ENCODE measurements at places on chromosomes 11 and 22.

DNA sequence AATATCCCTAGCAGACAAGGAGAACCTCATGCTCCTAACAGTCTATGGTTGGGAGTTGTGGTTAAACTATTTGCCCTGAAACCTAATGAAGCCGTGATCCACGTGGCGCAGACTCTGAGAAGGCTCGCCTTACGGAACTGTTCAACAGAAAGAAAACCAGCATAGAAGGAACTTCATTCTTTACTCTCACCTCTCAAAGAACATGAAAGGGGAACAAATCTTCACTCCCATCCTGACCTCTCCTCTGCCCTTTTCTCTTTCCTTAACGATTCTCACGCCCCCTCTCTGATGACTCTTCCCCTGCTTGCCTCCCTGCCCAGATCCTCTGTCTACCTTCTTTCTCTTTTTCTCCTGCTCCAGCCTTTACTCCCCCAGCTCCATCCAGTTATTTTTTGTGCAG is 54.2 kb downstream of the IRAG1 start:
- no peak for DNase-seq

- no peak for DNase-seq
These were observed 185.3 kb upstream of the C11orf87 start for GRCh38 chr11:109236696-109237095.

DNA sequence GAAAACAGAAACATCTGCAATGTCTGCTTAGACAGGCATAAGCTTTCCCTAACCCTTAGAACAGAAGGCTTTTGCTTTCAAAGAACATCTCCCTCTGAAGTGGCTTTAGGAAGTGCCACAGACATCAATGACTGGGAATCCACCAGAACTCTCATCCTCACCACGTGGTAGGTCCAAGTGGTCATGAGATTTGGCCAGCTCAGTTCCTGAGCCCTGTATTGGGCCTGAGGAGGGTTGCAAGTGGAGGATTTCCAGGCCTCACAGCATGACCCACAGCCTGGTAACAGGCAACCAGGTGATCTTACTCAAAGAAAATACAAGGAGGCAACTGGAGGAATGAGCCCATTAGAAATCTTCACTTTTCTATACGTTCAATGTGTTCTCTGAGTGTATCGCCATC is 1.6 kb downstream of the CASP1 start:
- DNase-seq: no peak

- no peak for DNase-seq
These were observed 15.2 kb downstream of the CCDC157 start for GRCh38 chr22:30371981-30372380.

- DNase-seq: no peak
These were observed 424.4 kb upstream of the CCDC179 start for GRCh38 chr11:23284631-23285030.

GRCh38 chr11:10493041-10493663 is 38.1 kb downstream of the AMPD3 start:
- no peak for DNase-seq

GRCh38 chr11:77053217-77054015 is 13.4 kb upstream of the CAPN5 start:
- no peak for DNase-seq

- no peak for DNase-seq
These were observed 19.8 kb upstream of the LRRC10B start for GRCh38 chr11:61488651-61489291.

DNA sequence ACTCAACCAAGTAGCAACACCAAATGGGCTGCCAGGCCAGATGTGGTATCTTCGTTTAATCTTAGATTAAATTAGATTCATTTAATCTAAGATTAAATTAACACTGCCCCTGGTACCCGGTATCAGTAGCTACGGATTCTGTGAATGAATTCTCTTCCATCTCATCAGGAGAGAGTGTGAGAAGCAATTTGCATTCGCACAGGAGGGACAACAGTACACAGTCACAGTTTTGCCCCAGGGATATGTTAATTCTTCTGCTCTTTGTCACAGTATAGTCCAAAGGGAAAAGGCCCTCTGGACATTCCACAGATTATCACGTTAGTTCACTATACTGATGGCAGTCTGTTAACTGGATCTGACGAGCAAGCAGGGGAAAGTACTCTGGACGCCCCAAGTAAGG is 22.9 kb downstream of the ASCL2 start:
- no peak for DNase-seq

DNA sequence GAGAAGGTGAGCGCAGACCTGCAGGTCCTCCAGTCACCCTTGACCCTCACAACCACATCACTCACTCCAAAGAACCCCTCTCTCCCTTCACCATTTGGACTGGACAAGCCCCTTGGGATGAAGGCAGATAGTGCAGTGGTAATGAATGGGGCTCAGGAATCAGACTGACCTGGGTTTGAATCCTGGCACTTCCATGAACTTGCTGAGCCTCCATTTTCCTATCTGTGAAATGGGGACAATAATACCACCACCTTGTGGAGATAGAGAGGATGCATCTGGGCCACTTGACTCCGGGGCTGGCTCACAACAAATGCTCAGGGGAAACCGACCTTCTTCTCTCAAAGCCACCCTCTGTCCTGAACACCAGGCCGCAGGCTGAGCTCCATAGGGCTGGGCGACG is 178.1 kb downstream of the ST3GAL4 start:
- DNase-seq: no peak

- DNase-seq: no peak
These were observed 64.7 kb upstream of the CTSC start for GRCh38 chr11:88402192-88402715.

- no peak for DNase-seq
These were observed 44.9 kb downstream of the PACSIN2 start for GRCh38 chr22:42970029-42970428.

DNA sequence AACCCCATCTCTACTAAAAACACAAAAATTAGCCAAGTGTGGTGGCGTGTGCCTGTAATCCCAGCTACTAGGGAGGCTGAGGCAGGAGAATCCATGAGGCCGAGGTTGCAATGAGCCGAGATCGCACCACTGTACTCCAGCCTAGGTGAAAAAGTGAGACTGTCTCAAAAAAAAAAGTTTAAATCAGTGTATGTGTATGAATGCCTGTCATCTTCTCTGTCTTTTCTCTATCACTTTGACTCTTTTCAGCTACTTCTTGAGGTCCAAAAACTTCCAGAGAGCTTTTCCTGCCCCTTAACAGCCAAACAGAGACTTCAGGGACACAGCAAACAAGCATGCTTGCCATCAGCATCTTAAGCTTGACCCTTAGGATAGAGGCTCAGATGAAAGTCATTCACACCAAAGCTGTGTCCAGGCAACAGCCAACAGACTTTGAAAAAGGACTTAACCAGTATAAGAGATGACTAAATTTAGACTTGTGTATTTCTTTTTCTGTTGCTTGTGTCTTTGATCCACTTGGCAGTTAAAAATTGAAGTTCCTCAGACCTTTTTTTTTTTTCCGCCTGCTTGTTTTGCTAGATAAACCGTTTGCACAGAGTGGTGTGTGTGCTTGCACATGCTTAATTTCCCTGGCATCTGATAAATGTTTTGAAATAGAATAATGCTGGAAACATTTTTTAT is 151.9 kb downstream of the DBX1 start:
- no peak for DNase-seq

DNA sequence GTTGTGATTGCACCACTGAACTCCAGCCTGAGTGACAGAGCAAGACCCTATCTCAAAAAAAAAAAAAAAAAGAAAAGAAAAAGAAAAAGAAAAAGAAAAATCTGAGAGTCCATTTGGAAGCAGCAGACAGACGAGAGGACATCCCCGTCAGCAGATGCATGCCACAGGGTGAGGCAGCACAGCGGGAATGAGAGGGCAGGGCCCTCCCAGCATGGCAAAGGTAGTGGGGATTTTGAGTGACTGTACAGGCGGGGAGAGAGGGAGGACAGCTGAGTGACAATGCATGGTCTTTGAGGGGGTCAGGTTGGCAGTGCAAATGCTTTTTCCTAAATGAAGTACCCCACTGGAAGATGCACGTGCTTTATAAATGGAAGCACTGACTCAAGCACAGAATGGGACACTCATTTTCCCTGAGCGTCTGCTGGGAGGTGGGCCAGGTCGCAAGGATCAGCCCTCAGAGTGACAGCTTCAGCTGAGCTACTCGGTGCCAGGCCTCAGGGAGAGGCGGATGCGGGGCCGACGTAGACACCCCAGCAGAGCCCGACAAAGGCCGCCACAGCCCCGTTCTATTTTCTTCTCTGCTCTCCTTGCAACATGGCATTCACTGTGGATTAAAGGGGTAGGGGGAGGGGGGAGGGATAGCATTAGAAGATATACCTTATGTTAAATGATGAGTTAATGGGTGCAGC is 113.5 kb downstream of the SHANK2 start:
- no peak for DNase-seq

GRCh38 chr11:95512682-95513081 is 276.9 kb downstream of the FAM76B start:
- DNase-seq: no peak

DNA sequence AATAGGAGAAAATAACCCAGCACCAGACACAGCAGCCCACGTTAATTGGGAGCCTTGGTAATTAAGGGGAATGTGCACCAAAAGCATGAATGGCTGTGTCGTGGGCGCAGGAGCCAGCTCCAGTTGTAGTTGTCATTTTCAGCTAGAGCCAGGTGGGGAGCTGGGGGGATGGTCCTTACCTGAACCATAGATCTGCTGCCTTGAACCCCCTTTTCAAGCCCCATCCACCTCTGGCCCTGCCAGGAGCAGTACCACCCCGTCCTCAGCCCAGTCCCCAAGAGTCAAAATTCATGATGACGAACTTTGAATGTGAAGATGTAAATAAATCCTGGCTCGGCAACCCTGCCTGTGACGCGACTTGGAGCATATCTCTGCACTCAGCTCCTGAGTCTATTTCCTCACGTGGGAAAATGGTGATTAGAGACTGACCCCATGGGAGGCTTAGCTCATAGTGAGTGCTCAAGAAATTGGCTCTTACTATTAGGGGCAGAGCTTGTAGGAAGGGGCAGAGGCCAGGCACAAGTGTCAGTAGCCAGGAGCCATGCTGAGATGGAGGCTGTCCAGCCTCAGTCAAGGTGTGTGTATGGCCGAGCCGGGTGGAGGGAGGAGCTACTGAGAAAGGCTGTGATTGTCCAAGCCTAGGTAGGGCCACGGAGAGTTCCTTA is 794 bp upstream of the FXYD6 start:
- no peak for DNase-seq

DNA sequence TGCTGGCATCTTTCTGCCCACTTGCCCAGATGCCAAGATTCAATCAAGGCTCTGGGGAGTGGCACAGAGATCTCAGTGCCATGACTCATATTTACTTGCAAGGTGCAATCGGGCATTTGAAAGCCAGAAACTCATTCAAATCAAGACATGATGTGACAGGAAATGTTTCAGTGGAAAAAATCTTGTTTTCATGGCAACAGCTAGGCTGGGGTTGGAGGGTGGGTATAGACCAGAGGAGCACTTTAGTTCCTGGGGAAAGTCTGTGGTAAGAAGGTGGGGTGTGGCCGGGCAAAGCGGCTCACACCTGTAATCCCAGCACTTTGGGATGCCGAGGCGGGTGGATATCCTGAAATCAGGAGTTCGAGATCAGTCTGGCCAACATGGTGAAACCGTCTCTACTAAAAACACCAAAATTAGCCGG is 1.2 kb downstream of the MAJIN start:
- DNase-seq: no peak

DNA sequence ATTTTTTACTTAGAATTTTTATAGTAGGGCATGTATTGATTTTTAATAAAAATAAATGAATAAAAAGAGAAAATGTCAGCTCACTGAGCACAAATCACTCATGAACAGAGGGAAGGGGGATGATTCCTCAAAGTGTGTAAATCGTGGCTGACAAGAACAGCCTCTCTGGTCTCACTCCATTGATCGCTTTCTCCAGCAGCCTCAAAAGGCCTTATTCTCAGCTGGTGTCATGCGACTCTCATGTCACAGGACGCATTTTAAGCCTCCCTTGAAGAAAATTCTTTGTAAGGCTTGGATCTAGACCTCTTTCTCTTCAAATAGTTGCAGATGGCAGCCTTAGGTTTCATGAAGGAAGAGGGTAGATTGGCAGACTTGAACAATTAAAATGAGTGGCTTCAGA is 33.9 kb upstream of the SLC5A12 start:
- DNase-seq: no peak

DNA sequence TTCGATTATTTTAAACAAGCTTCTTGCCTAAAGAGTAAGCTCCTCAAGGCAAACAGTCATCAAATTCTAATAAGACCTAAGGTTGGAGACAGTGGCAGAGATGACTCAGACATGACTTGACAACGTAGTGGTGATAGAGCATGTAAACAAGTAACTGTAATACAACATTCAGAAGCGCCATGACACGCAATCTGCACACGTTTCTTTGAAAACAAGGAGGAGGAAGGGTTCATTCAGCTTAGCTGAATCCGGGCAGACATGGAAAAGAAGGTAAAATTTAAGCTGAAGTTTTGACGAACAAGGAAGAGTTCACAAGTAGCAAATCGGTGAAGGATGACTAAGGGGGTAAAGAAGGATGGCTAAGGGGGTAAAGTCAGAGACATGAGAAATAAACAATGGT is 152.4 kb upstream of the ZC3H12C start:
- DNase-seq: no peak

GRCh38 chr11:46306296-46306853 is 28.9 kb downstream of the CREB3L1 start:
- DNase-seq: no peak

DNA sequence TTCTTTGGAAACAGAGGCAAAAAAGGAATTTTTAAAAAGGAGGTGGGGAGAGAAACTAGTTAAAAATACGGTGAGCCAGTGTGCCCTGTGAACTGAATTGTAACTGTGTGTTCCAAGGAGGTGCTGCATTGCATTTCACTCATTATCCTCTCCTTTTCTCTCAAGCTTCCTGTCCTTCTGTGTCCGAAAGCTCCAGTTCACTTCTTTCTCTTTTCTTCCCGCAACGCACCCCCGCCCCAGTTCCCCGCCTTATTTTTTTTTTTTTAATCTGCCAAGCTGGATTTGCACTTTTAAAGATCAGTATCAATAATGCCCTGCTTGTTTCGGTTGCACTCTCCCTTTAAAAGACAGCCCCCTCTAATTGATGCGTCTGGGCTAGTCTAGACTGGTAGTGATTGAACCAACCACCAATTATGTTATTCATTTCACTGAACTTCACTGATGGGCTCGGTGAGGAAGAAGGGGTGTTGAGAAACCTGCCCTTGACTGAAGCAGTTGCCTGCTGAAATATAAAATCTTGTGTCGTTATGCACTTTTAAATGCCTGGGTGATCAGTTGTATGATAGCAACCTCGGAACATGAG is 18.5 kb downstream of the BLID start:
- DNase-seq: no peak

- DNase-seq: no peak
These were observed 19.4 kb upstream of the CABP7 start for GRCh38 chr22:29700206-29700899.

DNA sequence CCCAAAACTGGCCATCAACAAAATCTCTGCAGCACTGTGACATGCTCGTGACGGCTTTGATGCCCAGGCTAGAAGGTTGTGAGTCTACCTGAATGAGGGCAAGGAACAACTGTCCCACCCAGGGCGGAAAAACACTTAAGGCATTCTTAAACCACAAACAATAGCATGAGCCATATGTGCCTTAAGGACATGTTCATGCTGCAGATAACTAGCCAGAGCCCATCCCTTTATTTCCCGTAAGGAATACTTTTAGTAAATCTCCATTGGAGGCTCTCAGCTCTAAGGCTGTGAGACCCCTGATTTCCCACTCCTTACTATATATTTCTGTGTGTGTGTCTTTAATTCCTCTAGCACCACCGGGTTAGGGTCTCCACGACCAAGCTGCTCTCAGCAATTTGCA is 3.4 kb downstream of the CHORDC1 start:
- no peak for DNase-seq
